Upper lobe of left lung (tissue), 6 donors: ENCODE measurements at places on chromosomes 4 and X. TPM values are rescaled to one million over a fixed set of nuclear protein-coding genes. Genes with fewer than 3 reads are reported as not detected.

The PGAM4 gene
- total RNA-seq = not detected

The POLA1 gene
- total RNA-seq = 15.7 TPM

The DGKK gene
- total RNA-seq = not detected

The METAP1 gene
- total RNA-seq = 46.1 TPM

The ANKRD37 gene
- 17.4 TPM for total RNA-seq

The OR13H1 gene
- not detected for total RNA-seq

The STS gene
- 8.1 TPM for total RNA-seq

The UCP1 gene
- total RNA-seq = not detected

The PPP2R2C gene
- total RNA-seq = 0.09 TPM

The FAM9C gene
- not detected for total RNA-seq

The RBM46 gene
- total RNA-seq = not detected

- no peak overlapping the region for H3K4me3 ChIP-seq
- no peak for DNase-seq
- no peaks in the 10 kb centered on the region for H3K36me3 ChIP-seq
- H3K27me3 ChIP-seq = no peaks in the 10 kb centered on the region
- no peaks in the 10 kb centered on the region for H3K4me1 ChIP-seq
Observed at GRCh38 chr4:21467551-21467950, 481.0 kb downstream of the KCNIP4 start.

- H3K27me3 ChIP-seq = no peaks in the 10 kb centered on the region
- DNase-seq = no peak
- H3K36me3 ChIP-seq = no peaks in the 10 kb centered on the region
- peaks cover 24% of the 10 kb centered on the region for H3K4me1 ChIP-seq
- H3K4me3 ChIP-seq = no peak overlapping the region
Observed at GRCh38 chr4:88802138-88802537, 104.5 kb upstream of the NAP1L5 start.

- H3K27ac ChIP-seq = no peak overlapping the region
- H3K36me3 ChIP-seq = no peaks in the 10 kb centered on the region
- no peaks in the 10 kb centered on the region for H3K27me3 ChIP-seq
- H3K4me1 ChIP-seq = no peaks in the 10 kb centered on the region
- H3K4me3 ChIP-seq = no peak overlapping the region
Observed at GRCh38 chrX:124488412-124489161, 142.2 kb downstream of the SH2D1A start.

- H3K27ac ChIP-seq = no peak overlapping the region
- H3K36me3 ChIP-seq = no peaks in the 10 kb centered on the region
- DNase-seq = no peak
- no peaks in the 10 kb centered on the region for H3K4me1 ChIP-seq
Observed at GRCh38 chr4:166091912-166092510, 219.0 kb downstream of the TLL1 start.

- H3K4me1 ChIP-seq = no peaks in the 10 kb centered on the region
- no peak overlapping the region for H3K4me3 ChIP-seq
- no peaks in the 10 kb centered on the region for H3K36me3 ChIP-seq
Observed at GRCh38 chr4:57734104-57734670, 624.0 kb upstream of the IGFBP7 start.

- no peaks in the 10 kb centered on the region for H3K4me1 ChIP-seq
- H3K36me3 ChIP-seq = no peaks in the 10 kb centered on the region
- no peak overlapping the region for H3K27ac ChIP-seq
- H3K4me3 ChIP-seq = no peak overlapping the region
Observed at GRCh38 chr4:11158971-11159370, 269.7 kb downstream of the HS3ST1 start.

GRCh38 chrX:71214604-71215337, 8.3 kb upstream of the GJB1 start:
- no peaks in the 10 kb centered on the region for H3K27me3 ChIP-seq
- no peak overlapping the region for H3K27ac ChIP-seq
- H3K4me3 ChIP-seq = no peak overlapping the region
- no peak for DNase-seq
- no peaks in the 10 kb centered on the region for H3K36me3 ChIP-seq
- no peaks in the 10 kb centered on the region for H3K4me1 ChIP-seq

GRCh38 chr4:2862528-2862927, 18.9 kb downstream of the ADD1 start:
- H3K27me3 ChIP-seq = no peaks in the 10 kb centered on the region
- H3K27ac ChIP-seq = peak overlapping the region; percentile 75

DNA sequence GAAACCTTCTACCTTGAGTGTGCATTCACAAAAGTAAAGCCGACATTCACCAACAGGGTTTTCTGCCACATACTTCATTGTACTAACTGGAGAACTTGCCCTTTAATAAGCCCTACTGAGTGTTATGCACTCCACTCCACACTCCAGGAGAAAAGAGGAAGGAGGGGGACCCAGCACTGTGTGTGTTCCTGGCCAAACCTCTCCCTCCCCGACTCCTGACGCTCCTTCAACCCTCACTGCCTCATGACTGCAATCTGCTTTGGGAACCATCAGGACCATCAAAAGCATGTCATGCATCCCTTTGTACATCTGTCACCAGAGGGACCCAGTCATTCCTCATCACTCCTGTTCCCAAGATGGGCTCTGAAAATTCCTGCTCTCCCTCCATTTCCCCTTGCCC, 143.7 kb downstream of the RASL11B start:
- no peak overlapping the region for H3K4me3 ChIP-seq
- H3K27ac ChIP-seq = no peak overlapping the region
- H3K4me1 ChIP-seq = no peaks in the 10 kb centered on the region
- H3K36me3 ChIP-seq = no peaks in the 10 kb centered on the region
- no peak for DNase-seq

GRCh38 chr4:75126058-75126457, 193.1 kb downstream of the PARM1 start:
- no peaks in the 10 kb centered on the region for H3K27me3 ChIP-seq
- no peak for DNase-seq
- no peaks in the 10 kb centered on the region for H3K4me1 ChIP-seq
- H3K36me3 ChIP-seq = no peaks in the 10 kb centered on the region
- H3K4me3 ChIP-seq = no peak overlapping the region

- no peaks in the 10 kb centered on the region for H3K27me3 ChIP-seq
- no peak overlapping the region for H3K27ac ChIP-seq
- H3K4me3 ChIP-seq = no peak overlapping the region
- no peak for DNase-seq
- H3K36me3 ChIP-seq = peaks cover 29% of the 10 kb centered on the region
- H3K4me1 ChIP-seq = no peaks in the 10 kb centered on the region
Observed at GRCh38 chr4:108637856-108638255, 12.5 kb upstream of the OSTC start.

DNA sequence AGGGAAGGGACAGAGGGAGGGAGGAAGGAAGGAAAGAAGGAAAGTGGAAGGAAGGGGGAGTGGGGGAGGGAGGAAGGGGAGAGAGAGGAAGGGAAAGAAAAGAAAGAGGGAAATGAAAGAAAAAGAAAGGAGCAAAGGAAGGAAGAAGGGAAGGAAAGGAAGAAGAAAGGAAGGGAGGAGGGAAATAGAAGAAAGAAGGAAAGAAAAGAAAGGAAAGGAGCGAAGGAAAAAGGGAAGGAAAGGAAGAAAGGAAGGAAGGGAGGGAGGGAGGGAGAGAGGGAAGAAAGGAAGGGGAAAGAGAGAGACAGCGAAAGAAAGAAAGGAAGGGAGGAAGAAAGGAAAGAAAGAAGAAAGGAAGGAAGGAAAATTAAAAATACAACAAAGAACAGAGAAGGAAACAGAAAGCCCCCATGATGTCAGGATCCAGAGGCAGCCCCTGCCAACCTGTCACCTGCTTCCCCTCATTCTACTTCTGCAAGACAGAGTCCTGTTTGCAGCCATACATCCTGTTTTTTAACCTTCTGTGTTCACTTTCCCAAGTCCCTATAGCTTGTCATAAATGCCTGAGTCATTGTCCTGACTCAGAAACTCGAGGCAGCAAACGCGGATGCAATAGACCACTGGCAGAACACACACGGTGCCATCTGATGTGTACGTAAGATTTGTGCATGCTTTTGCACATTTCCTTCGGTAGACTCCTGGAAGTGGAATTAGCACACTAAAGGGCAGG, 77.0 kb upstream of the C4orf50 start:
- no peak for DNase-seq
- no peaks in the 10 kb centered on the region for H3K27me3 ChIP-seq
- no peaks in the 10 kb centered on the region for H3K4me1 ChIP-seq
- no peak overlapping the region for H3K27ac ChIP-seq
- no peak overlapping the region for H3K4me3 ChIP-seq

DNA sequence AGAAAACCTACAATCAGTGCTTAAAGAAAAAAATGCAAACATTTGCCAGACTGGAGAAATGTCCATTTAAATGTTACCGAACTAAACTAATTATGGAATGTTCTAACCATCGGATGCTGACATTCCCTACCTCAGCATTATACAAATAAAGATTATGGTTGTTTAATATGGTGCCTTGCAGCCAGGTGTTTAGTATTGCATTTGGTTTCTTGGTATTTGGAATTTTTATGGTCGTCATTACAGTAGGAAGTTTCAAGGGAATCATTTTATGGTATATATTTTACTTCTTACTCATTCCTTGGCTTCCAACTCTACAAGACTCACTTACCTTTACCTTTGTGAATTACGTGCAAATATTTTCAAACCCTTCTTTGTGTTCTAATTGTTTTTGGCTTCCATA, 103.1 kb upstream of the PNPLA4 start:
- no peaks in the 10 kb centered on the region for H3K4me1 ChIP-seq
- H3K4me3 ChIP-seq = no peak overlapping the region
- no peak overlapping the region for H3K27ac ChIP-seq
- no peak for DNase-seq
- H3K27me3 ChIP-seq = no peaks in the 10 kb centered on the region

DNA sequence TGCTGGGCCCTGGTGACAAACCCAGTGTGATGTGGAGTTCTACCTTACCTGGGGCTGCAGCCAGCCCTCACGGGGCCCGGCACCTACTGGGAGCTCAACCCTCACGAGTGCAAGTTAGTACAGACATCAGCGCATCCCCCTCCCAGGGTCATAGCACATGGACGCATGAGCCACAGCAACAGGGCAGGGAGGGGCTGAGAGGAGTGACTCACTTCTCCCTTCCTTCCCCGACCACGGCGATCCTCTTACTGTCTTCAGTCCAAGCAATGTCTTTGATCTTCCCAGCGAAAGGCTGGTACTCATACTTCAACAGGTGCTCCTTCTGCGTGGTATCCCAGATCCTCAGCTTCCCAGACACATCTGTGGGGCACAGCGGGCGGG, 17.8 kb downstream of the WDR1 start:
- H3K27me3 ChIP-seq = no peaks in the 10 kb centered on the region
- peaks cover 26% of the 10 kb centered on the region for H3K36me3 ChIP-seq
- H3K4me3 ChIP-seq = no peak overlapping the region
- H3K27ac ChIP-seq = no peak overlapping the region

GRCh38 chrX:10833299-10834169, 213.1 kb upstream of the MID1 start:
- H3K27me3 ChIP-seq = no peaks in the 10 kb centered on the region
- H3K4me1 ChIP-seq = no peaks in the 10 kb centered on the region
- no peak for DNase-seq
- no peaks in the 10 kb centered on the region for H3K36me3 ChIP-seq
- no peak overlapping the region for H3K27ac ChIP-seq
- no peak overlapping the region for H3K4me3 ChIP-seq

- H3K27ac ChIP-seq = no peak overlapping the region
- no peak overlapping the region for H3K4me3 ChIP-seq
- H3K36me3 ChIP-seq = no peaks in the 10 kb centered on the region
- no peaks in the 10 kb centered on the region for H3K4me1 ChIP-seq
Observed at GRCh38 chr4:37910091-37910486, 19.2 kb downstream of the TBC1D1 start.

DNA sequence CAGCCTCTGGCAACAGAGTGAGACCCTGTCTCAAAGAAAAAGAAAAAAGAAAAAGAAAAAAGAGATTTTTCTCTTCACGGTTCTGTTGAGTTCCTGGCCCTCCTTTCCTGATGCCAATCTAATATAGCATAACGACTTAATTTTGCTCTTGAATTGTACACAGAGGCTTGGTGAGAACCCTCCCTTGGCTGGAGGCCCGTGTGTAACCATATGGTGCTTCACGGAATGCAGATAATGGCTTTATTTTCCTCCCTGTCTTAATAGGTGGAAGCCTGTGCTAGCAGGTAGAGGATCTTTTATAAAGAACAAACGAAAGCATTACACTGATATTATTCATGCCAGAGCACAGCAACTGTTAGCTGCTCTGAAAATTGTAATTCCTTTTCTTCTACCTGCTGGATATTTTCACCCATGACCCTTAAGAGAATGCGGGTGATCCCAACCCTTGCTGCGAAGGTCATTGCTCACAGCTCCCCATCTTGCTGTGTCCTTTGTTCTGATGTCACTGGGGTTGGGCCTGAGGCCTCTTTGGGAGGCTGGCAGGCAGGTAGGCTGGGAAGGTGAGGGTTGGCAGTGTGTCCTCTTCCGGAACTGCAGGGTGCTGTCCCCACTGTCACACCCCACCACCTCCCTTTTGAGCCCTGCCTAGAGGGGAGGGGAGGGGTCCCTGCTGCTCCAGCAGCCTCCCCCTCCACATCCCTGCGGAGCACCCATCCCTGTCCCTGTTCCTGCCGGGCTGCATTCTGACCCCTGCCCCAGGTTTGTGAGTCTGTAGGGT, 83.8 kb upstream of the STOX2 start:
- no peak for DNase-seq
- H3K27me3 ChIP-seq = no peaks in the 10 kb centered on the region
- H3K36me3 ChIP-seq = no peaks in the 10 kb centered on the region

DNA sequence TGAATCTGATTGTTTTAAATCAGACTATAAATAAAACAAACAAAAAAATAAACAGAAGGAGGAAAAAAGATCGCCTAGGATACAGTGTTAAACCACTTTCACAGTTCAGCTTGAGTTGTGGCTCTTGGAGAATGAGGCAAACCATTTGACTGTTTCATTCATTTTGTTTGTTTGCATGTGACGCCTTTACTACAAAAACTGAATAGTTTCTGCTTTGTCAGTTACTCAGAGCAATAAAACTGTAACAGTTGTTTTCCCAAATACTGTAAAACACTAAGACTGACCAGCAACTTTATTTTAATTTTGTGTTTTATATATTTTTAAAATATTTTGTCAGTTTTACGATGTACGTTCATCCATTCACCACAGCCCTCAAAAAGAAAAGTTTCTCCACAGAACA, 214.5 kb downstream of the FBXW7 start:
- no peak overlapping the region for H3K27ac ChIP-seq
- no peaks in the 10 kb centered on the region for H3K36me3 ChIP-seq
- no peaks in the 10 kb centered on the region for H3K27me3 ChIP-seq
- H3K4me3 ChIP-seq = no peak overlapping the region
- H3K4me1 ChIP-seq = peaks cover 7% of the 10 kb centered on the region

DNA sequence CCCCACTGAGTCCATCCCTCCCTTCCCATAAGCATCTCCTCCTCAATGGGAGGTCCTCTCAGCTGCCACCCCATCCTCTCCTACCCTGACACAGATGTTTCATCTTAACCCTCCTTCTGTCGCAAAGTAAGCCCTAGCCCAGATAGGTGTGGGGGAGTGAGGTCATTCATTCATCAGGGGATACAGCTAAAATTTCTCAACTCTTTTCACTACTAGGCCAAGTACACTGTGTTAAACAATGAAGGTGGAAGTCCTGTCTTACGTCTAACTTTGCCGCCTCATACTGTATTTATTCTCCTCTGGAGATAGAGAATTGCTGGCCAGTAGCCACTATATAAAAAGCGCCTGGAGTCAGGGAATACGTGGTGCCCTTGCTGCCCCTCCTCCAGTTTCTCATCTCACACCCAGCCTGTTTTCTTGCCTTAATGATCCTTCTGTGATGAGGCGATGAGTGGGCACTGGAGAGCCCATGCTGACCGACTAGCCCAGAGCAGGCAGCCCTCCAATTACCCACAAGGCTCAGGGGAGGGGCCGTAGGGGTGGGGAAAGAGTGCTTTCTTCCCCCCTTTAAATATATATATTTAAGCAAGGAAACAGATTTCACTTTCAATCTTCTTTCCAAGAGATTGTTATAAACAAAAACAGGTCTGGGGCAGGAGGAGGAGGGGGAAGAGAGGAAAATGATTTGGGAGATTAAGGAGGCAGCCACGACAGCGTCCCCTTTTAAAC, 149.5 kb downstream of the PJA1 start:
- DNase-seq = no peak
- H3K4me3 ChIP-seq = no peak overlapping the region
- no peaks in the 10 kb centered on the region for H3K27me3 ChIP-seq
- no peaks in the 10 kb centered on the region for H3K36me3 ChIP-seq
- no peaks in the 10 kb centered on the region for H3K4me1 ChIP-seq
- H3K27ac ChIP-seq = no peak overlapping the region
